Activated gamma-delta T cell treated with anti-CD3 and anti-CD28 coated beads, Interleukin-2, amount 50 U/mL, for 16 hours (primary cell): ENCODE measurements at places on chromosomes 1 and 21.

DNA sequence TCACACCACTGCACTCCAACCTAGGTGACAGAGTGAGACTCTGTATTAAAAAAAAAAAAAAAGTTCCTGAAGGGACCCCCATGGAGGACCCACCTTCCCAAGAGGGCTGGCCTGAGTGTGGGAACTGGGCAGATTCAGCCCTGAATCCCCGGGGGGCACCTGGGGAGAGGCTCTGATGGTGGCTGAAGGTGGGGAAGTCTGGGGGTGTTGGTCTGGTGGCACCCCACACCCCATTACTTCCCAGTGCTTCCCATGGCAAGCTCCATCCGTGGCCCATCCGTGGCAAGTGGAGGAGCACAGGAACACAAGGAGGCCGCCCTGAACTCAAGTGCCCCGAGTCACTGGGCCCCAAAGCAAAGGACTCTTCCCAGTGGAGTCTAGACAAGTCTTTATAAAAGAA is 778 bp upstream of the TNFRSF25 start:
- no peak for DNase-seq

DNA sequence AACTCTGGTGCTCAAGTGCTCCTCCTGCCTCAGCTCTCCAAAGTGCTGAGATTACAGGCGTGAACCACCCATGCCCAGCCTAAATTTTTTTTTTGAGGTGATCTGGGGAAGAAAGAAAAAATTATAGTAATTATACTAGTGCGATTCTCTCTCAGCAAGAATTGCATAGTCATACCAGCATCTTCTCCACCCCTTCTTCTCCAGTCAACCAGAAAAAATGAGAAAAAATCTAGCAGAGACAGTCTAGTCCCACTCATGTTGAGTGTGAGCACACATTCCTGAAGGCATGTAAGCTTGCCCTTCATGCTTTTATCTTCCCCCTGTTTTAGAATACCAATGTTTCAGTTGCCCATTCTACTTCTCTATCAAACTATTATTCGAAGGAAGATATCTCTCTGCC is 207.6 kb downstream of the S1PR1 start:
- DNase-seq = no peak

DNA sequence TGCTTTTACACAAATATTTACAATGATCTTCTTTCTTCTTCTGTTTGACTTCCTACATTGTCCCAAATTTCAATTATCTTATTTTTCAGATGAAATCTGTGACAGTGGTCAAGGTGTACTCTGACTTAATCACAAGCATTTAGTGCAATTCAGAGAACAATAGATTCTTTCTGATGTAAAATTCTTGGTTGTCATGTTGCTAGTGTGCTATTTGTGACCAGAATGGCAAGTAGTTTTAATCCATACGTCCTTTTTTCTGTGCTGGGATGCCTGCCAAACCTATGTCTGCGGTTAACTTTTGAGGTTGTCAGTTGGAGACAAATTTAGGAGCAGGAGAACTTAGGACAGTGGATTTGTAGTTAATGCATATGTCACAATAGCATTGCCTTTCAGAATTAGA is 31.0 kb downstream of the NCAM2 start:
- no peak for DNase-seq

DNA sequence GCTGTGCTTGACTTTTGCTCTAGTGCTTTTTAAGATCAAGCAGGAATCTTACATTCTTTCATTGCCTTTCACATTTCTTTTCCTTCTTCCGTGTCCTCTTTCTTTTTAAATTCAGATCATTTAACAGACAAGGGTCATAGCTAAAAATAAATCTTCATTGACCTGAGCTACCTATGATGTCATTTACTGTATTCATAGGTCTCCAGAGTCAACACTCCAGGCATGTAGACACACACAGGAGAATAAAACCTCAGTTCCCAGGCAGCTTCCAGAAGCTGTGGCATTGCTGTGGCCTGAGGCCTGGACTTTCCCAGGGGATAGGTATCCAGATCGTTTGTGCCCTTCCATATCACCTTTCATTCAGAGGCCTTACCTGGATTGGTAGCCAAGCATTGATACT is 38.5 kb upstream of the ENAH start:
- no peak for DNase-seq

DNA sequence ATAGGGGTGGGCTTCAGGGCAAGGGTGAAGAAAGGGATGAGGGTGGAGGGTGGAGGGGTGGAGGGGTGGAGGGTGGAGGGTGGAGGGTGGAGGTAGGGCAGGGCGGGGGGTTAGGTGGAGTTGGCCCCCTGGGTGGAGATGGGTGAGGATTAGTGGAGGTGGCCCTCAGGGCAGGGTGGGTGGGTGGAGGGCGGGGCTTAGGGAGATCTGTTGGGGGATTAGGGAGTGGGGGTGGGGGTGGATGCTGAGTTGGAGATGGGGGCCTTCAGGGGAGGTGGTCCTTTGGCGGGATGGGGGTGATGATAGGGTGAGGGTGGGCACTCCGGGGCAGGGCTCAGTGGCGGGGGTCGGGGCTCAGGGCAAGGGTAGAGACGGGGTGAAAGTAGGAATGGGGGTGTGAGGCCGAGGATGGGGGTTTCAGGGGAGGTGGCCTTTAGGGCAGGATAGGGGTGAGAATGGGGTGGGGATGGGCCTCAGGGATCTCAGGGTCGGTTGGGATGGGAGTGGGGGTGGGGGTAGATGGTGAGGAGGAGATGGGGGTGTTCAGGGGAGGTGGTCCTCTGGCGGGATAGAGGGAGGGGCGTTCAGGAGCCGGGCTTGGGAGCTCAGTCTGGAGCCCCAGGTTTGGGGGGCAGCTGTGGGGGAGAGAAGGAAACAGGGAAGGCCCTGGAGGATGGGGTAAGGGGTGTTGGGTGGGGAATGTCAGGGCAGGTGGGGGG is 800 bp upstream of the DNMT3L start:
- no peak for DNase-seq

- DNase-seq = no peak
Measured at GRCh38 chr1:159968901-159969300, 14.9 kb upstream of the SLAMF9 start.

- DNase-seq = no peak
Measured at GRCh38 chr1:199723250-199723956, 304.1 kb upstream of the NR5A2 start.

- DNase-seq = no peak
Measured at GRCh38 chr1:72284084-72284347, 1.7 kb upstream of the NEGR1 start.

DNA sequence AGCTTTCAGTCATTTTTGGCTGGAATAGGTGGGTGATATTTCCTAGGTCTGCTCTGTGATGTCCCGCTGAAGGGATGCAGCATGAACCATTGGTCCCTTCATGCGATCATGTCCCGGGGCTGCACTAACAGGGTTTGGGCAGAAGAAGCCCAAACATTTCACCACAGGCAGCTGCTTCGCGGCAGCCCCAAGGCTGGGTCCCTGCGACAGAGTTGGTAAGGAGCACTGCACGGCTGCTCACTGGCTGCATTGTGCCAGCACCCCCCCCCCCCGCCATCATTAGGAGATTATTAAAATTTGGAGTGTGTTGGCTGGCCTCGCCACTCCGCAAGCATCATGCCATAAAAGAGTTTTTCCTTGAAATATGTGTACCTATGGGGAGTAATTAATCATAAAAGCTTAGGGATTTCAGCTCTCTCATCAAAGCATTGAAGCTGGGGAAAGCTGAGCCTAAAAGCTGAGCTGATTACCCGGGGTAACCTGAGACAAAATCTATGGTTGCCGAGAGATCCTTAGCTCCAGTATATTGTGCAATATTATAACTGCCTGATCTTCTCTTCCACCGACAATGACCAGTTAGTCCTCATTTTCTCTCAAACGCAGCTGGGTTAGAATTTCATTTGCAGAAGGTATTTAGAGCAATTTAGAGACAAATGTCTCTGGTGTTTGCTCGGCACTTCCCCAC is 62.5 kb downstream of the PEX14 start:
- DNase-seq = no peak

DNA sequence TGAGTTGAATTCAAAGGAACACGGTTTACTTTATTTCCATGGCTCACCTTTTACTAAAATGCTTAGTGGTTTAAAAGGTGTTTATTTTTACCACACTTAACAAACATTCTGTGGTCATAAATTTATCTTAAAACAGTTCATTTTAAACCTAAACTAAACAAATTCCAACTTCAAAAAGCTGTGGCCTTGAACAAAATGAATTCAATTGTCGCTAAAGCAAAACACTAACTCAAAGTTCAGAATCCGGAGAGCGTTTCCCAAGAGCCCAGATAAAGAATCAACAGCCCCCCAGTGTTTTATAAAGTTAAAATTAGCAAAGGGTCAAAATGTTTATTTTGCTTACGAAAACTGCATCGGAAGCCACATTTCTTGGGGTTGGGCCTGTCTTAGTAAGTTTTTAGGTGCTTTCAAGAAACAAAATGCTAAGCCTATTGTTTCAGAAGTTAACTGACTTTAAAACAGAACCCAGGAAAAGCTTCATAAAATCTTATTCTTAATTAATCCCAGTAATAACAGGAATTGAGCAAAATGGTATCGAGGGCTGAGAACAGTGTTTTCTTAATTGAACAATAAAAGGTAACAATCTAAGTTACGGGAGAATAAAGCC is 1.3 kb downstream of the PUM1 start:
- DNase-seq = no peak

- DNase-seq = peak; percentile 50
Measured at GRCh38 chr1:202807926-202808757, at the start of gene KDM5B. Gene KDM5B (minus strand): TSS chr1:202808421. CDS start chr1:202808305, 116 bp downstream.

- DNase-seq = no peak
Measured at GRCh38 chr1:232432313-232432712, 197.6 kb downstream of the SIPA1L2 start.

GRCh38 chr1:11387829-11388228 is 91.1 kb upstream of the DISP3 start:
- no peak for DNase-seq

DNA sequence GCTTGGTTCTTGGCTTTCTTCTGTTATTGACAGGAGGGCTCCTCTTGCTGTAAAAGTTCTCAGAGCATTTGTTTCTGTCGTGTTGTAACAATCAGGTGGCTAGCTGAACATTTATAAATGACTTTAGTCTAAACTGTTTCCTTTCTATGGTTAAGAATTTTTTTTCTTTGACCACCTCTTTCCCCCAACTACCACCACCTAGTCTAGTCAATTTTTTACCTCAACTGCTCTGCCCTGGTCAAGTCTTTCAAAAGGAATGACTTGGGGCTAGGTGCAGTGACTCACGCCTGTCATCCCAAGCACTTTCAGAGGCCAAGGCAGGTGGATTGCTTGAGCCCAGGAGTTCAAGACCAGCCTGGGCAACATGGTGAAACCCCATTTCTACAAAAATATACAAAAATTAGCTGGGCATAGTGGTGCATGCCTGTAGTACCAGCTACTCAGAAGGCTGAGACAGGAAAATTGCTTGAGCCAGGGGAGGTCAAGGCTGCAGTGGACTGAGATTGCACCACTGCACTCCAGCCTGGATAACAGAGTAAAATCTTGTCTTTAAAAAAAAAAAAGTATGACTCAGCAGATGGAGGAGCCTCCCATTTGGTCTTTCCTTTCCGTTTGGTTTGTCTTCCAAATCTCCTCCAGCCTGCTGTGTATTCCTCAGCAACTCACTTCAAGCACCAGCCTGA is 40.7 kb downstream of the MAP3K21 start:
- no peak for DNase-seq

DNA sequence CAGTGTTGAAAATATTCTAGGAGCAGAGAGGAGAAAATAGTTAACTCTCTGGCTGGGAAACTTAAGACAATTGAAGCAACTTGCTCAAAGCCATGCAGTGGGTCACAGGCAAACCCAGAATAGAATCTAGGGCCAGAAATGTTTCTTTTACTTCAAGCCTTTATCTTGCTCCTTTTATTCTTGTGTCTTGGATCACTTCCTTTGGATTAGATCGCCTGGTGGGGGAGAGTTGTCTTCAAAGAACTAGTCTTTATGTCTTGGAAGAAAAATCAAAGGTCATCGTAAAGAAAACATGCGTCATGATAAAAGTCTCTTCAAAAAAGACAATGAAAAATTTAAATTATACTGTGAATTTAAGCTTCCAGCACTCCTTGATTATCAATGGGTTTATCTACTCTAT is 493.6 kb upstream of the USP24 start:
- no peak for DNase-seq

GRCh38 chr1:241918879-241919278 is 38.7 kb upstream of the BECN2 start:
- DNase-seq = no peak

GRCh38 chr1:243786531-243786930 is 63.5 kb downstream of the AKT3 start:
- no peak for DNase-seq

- DNase-seq = no peak
Measured at GRCh38 chr1:27785781-27786455, 12.9 kb downstream of the STX12 start.

DNA sequence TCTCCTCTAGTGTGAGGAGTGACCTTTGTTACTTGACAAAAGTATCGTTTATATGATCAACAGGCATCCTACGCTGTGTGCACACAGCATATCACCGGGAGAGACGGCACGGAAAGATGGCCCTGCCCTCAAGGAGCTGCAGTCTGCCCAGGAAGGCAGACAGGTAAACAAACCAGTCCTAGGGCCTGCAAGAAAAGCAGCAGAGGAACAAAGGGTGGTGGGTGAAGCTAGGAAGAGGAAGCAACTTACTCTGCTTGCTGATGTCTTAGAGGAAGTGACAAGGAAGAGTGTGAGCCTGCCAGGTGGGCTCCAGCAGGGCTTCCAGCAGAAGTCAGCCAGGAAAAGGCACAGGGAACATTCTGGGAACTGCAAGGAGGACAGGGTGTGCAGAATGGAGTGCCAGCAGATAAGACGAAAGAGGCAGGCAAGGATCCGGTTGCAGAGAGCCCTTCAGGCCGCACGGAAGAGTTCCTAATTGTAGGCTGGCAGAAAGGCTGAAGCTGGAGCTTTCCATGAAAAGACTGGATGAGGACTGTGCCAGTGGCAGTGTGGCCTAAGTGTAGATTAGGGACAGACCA is 106.7 kb downstream of the SLC45A1 start:
- no peak for DNase-seq

DNA sequence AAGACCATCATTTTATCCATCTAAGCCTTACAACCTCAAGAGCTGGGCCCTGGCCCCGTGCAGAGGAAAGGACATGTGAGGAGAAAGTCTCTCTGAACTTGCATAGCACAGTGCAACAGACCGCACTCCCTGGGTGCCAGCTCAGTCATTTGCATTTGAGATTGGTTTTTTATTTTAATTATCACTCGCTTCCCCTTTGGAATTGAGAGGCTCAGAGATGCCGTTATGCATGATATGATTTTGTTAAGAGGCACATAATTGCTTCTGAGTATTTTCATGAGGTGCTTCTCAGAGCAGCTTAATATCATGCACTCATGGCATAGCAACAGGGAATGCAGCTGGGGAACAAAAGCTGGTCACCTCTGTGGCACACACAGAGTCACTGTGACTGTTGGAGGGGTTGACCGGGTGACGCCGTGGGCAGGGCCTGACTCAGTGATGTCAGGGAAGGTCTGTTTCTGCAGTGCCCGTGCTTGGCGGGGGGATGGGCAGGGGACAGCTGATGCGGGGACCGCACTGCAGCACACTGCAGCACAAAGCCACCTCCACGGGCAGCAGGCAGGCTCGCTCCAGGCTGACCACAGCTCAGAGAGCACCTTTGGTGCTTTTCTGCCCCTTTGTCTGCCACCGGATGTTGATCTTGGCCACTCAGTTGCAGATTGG is 43.2 kb upstream of the VAMP3 start:
- DNase-seq = no peak
